ENCODE measurements at places on chromosomes 7 and 10.

DNA sequence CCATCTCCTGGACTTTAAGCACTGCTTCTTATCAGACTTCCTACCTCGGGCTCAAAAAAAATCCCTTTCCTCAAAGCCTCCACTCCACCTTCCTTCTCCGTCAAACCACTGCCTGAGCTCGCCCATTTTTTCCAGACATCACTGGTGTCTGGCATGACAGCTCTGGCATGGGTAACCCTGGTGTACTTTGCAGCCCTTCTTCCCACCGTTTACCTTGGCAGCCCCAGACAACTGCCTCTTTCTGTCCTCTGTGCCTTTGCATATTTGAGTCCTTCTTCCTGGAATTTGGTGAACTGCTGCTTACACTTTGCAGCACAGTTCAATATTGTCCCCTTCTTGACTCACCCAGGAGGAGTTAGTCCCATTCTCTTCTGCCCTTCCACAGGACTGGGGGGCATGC lies 144.6 kb upstream of the TBX20 start:
- DNase-seq, result no peak

GRCh38 chr7:6268907-6269306 lies 3.5 kb downstream of the CYTH3 start:
- DNase-seq, result no peak

- no peak for DNase-seq
Measured at GRCh38 chr10:113049881-113050280, 99.8 kb downstream of the TCF7L2 start.

DNA sequence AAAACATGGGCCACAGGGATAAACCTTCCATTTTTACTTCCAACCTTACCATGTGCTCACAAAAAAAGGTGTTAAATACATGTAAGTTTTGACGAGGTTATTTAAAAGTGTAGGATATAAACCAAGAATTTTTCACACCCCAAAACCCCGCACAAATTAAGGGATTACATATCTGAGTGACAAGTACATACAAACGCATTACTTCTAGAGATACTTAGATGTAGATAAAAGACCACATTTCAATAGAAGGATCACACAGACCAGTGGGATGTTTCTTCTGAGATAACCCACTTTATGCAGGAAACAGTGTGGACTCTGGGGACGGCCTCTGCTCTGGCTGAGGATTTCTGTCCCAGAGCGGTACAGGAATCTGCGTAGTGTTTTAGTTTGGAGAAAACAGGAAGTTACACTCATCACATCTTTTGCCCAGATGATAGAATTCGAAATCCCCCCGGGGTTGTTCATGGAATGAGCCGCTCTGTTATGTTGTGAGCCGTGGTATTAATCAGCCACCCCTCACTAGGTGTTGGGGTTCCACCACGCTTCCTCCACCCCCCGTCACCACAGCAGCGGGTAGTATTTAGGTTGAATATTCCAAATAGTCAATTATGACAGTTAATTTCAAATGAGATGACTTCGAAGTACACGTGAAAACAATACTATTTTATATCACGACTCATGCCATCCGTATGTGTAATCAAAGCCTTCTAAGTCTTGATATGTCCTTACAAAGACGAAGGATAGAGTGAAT lies 1.3 kb upstream of the CUL1 start:
- peak; percentile 37 for DNase-seq

DNA sequence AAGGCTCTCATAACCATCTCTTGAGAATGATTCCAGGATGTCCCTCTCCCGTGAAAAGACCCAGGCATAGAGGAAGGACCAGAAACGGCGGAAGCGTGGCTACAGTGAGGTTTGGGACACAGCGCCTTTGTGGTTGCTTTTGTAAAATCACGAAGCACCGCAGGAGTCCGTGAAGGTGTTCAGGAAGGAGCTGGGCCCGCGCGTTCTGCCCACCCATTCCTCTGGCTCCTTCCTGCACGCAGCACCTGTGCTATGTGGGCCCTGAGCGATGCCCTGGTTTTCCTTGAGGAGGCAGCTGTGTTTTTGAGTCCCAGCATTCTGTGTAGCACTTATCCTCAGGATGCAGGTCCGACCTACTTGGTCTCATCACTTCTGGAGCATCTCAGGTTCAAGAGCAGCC lies 112.8 kb downstream of the TRRAP start:
- DNase-seq, result no peak

DNA sequence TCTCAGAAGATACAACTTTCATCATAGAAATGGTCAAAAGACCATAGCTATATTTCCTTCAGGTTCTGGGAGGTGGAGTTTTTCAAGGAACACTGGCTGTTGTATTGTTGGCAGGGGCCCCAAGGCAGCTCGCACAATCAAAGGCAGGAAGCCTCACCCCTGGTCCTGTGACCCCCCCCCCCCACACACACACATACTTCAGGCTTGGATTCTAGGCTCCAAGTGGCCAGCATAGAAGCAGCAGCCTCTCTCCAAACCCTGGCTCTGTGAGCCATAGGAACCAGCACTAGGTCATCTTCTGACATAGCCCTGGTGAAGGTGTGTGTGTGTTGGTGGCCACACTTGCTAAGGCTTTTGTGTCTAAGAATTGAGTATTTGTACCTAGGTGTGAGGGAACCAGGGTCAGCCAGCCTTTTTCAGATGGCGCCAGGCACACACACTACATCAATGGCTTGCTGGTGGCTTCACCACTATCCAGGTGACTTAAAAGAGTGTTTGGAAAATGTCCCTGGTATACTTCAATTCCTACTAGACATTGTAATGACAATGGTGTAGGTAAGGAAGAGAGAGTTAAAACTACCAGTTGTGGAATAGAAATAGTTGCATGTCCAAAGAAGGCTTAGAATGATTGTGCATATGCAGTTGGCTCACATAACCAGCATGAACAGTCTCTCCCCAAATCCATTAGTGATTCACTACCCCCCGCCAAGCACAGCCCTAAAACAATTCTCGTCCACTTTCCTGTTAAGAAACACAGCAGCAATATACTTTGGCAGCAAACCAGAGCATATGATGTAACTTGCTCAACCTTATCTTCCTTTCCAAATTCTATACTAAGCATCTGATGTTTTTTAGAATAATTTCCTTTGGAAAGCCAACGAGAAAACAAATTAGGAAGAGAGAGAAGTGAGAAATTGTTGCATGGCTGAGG lies 91.3 kb downstream of the AVL9 start:
- peak; percentile 97 for DNase-seq

DNA sequence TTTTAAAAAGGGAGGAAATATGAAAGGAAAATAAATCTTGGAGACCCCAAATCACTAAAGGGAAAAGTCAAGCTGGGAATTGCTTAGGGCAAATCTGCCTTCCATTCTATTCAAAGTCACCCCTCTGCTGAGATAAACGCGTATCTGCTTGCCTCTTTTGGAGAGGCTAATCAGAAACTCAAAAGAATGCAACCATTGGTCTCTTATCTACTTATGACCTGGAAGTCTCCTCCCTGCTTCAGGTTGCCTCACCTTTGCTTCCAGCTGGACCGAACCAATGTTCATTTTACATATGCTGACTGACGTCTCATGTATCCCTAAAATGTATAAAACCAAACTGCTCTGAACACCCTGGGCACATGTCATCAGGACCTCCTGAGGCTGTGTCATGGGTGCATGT lies 14.7 kb downstream of the ATAD1 start:
- DNase-seq, result no peak

GRCh38 chr10:80411267-80411668 lies 2.9 kb downstream of the PRXL2A start:
- DNase-seq, result no peak

GRCh38 chr10:117635826-117636225 lies 93.3 kb downstream of the EMX2 start:
- DNase-seq, result no peak

- no peak for DNase-seq
Measured at GRCh38 chr7:156986378-156986777, 24.1 kb downstream of the MNX1 start.

DNA sequence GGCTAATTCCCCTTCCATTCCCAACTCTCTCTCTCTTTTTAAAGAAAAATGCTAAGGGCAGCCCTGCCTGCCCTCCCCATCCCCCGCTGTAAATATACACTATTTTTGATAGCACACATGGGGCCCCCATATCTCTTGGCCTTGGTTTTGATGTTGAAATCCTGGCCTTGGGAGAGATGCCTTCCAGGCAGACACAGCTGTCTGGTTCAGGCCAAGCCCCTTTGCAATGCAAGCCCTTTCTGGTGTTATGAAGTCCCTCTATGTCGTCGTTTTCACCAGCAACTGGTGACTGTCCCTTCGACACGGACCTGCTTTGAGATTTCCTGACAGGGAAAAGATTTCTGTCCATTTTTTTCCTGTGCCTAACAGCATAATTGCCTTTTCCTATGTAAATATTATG lies 3.0 kb downstream of the ADRA2A start:
- DNase-seq, result no peak

DNA sequence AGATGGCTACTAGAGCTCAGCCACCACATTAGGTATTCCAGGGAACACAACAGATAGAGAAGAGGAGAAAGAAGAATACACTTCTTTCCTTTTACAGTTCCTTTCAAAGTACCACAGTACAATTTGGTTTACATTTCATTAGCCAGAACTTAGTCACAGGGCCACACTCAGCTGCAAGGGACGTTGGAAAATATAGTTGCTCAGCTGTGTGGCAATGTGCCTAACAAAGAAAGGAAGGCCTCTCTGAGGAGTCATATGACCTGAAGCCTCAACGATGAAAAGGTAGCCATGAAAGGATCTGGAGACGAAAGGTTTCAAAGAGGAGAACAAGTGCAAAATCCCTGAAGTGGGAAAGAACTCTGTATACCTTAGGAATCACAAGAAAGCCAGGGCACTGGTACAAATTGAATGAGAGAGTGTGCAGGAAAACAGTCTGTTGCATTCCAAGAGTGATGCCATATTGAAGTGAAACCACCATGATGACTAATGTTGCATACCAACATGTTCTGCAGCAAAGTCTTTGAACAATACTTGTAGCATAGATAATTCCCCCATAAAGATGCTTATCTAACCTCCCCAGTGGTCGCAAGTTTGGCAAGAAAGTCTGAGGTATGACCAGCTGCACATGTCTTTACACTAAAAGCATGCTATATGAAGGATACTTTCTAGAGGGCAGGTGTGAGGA lies 278.9 kb downstream of the HPSE2 start:
- no peak for DNase-seq

DNA sequence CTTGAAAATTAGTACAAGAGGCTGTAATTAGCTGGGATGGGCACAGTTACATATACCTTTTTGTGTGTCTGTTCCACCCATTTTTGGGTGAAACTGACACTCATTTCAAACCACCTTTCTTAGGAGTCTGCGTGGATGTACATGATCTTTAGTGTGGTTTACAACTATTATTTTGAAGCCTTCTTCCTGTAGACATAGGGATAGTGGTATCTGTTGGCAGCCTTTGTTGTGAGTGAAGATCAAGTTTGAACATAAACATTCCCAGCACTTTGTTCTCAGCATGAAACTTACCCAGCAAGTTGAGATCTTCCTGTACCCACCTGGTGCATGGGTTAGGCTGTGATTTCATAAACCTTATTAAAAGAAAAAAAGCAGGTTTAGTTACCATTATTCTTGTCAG lies 2.0 kb downstream of the BAG3 start:
- no peak for DNase-seq

- no peak for DNase-seq
Measured at GRCh38 chr10:71206911-71207310, 5.5 kb upstream of the UNC5B start.

GRCh38 chr10:82883603-82884002 lies 1008.6 kb downstream of the NRG3 start:
- DNase-seq, result no peak

GRCh38 chr7:99004781-99005500 lies 126.6 kb downstream of the TRRAP start:
- no peak for DNase-seq

DNA sequence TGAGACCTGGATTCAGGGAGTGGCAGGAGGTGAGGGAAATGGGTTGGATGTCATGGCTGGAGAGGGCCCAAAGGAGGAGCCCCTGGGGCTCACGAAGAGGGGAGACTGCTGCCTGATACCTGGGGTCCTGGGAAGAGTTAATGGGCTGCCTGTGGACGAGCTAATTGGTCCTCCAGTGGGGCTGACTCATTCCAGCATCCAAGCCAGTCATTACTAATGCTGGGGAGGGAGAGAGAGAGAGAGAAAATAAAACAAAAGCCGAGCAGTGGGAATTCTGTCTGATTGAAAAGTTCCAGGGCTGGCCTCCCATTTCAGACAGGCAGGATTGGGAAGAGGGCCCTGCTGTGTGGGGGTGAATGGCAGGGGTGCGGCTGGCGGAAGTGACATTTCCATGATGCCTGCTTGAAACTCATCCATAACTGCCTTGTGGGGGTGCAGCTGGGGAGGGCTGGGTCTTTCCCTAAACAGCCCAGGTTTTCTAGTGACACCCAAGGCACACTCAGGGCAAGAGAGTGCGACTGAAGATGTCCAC lies 297.8 kb downstream of the RPS24 start:
- no peak for DNase-seq

DNA sequence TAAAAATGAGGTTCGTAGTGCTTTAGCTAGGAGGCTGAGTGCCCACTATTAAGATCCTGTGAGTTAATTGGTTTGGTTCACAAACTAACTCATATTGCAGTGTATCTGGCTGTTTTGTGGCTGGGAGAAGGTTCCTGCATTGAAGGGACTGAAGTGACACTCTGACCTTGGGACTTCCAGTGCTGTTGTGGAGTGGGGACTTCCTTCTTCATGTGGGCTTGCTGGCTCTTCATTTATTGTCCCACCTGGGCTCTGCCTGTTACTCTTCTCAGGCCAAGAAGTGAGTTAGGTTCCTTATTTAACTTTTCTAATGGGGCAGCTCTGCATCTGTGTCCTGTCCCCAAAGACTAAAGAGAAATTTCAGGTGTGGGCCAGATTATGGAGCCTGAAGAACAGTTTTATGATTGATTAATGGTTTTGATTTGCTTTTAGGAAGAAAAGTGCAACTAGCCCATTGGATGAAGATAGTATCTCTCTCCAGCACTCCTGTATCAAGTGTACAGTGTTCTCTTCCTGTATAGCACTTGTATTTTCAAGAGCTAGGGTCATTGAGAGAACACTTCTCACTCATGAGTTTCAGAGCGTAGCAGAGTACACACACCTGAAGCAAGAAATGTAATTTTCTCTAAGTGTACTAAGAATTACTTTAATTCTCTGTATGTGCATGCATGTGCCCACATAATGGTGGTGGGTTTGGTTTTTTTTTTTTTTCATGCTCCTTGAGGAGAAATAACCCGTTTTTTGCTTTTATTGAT lies 54.8 kb downstream of the AUTS2 start:
- DNase-seq, result no peak

DNA sequence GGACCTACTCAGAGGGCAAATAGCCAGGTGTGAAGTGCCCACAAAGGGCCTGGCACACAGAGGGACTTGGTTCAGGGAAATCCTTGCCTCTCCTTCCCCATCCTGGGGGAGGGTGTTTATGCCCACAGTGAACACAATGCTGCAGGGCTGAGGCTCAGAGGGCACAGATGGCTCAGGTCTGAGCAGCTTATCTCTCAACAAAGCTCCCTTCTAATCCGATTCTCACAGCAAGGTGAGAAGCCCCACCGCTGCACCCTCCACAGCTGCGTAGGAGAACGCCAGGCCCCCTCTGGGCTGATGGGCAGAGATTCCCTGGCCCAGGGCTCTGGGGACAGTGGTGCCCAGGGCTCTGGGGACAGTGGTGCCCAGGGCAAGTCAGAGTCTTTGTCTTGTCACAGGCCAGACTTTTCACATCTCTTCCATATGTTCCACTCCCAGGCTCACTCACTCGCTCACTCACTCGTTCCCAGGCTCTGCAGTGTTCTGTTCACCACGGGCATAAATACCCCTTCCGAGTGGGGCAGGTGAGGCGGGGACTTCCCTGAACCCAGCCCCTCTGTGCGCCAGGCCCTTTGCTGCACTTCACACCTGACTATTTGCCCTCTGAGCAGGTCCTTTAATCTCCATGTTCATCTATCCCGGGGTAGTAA lies 8.7 kb upstream of the CDHR1 start:
- DNase-seq, result no peak
